Activated CD4-positive, alpha-beta T cell treated with anti-CD3 and anti-CD28 coated beads, Interleukin-2, Interleukin-6, amounts not matched to agents 100 ng/mL and 50 ng/mL, durations not matched to agents 16 hours and 8 hours (primary cell): ENCODE measurements at places on chromosomes 16 and 17.
A peak's percentile ranks its signal among the peaks of the same experiment; 100 is the strongest.

DNA sequence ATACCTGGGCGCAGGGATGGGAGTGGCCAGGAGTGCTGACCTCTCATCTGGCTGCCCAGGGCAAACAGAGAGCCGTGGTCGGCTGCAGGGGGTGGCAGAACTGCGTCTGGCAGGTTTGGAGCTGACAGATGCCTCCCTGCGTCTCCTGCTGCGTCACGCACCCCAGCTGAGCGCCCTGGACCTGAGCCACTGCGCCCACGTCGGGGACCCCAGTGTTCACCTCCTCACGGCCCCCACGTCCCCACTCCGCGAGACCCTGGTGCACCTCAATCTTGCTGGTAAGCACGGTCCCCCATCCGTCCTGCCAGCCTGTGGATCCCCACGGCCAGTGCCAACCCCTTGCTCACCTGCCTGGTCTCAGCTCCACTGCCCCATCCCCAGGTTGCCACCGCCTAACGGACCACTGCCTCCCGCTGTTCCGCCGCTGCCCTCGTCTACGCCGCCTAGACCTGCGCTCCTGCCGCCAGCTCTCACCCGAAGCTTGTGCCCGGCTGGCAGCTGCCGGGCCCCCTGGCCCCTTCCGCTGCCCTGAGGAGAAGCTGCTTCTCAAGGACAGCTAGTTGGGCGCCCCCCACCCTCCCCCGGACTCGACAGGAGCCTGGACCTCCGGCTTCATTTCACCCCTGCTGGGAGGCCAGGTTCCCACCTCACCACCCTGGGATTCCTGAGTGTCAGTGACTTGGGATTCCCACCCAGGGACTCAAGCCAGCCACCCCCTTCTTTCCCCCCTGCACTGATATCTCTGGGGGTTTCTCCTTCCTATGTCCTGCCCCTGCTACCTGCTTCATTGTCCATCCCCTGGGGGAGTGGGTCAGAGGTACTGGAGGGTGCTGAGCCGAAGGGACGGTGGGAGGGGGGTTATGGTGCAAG, 2.0 kb upstream of the ORAI3 start:
- no peak for DNase-seq

GRCh38 chr16:28009586-28010373, 53.7 kb downstream of the GSG1L start:
- DNase-seq: no peak

- no peak for DNase-seq
These were observed 32.9 kb upstream of the USP22 start for GRCh38 chr17:21075739-21076085.

DNA sequence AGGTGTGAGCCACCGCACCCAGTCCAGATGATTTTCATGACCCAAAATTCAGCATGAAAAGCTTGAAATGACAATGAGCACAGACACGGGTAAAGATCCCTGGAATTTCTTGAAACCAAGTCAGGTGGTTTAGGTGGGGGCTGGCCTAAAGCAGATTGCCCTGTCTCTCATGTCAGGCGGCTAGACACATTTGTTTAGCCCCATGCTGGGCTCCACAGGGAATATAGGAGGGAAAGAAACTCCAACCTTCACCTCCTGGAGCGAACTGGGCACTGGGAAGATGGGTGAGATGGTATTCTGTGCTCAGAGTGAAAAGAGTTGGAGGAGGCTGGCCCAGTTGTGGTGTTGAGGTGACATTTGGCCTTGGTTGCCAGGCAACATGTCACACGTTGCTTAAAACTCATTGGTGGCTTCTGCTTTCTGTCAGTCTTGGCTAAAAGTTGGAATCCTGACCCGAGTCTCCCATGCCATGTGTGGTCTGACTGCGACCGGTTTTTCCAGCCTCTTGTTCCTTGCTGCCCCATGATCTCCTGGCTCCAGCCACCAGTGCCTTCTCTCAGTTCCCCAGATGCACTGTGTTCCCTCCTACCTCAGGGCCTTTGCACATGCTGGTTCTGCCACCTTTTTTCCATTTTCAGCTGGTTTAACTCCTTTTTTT, 113.7 kb downstream of the ABCC6 start:
- DNase-seq: no peak

GRCh38 chr17:73541561-73541981, 102.7 kb downstream of the SDK2 start:
- no peak for DNase-seq

- no peak for DNase-seq
These were observed 446 bp upstream of the PSMD11 start for GRCh38 chr17:32443827-32444300.

DNA sequence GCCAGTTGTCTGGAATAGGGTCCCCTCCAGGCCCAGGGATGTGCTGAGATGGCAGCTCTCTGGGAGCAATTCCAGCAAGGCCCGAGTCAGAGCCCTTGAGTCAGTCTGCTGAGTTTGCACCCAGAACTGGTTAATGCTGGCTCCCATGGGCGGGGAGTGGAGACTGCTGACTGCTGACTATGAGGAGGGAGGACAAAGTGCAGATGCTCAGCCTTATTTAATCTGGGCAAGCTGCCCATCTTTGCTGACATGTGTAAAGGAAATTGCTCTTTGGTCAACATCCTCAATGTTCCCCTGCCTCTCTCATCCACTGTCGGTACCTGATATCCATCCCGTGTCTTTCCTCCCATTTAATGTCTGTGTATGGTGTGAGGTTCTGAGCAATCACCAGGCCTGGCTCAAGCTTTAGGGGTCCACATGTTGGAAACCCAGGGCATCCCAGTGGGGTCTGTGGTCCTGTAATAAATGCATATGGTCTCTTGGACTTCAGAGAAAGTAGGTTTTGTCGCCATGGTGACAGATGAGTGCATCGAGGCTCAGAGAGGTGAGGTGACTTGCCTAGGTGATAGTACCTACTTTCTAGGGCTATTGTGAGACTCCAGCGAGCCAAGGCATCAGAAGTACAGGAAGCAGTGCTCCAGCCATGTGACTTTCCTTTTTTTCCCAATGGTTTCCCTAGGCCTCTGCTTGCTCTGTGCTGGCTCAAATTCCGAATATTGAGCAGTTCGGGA, 20.0 kb upstream of the RNF135 start:
- no peak for DNase-seq

DNA sequence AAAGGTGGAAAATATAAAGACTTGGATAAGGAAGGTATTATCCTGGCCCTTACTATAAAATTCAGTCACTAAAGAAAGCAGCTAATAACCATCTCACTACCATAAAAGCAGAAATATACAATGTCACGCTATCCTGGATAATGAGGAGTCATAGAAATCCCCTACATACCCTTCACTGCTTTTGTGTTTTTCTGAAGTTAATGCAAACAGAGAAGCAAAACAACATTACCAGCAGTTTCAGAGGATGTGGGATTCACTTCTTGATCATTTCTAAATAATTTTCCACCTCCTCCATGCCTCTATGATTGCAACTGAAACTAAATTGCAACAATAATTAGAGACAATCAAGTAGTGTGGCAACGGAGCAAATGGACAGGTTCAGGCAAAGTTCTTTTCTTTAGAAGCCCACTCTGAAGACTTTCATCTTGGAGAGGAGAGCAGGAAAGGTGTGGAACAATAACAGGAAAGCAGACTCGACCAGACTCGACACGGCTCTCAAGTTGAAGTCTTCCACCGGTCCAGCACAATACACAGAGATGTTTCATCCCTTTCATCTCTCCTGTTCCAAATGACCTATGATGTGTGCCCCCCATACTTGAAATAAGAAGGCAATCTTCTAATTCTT, 10.2 kb downstream of the CYTH1 start:
- peak; percentile 78 for DNase-seq

DNA sequence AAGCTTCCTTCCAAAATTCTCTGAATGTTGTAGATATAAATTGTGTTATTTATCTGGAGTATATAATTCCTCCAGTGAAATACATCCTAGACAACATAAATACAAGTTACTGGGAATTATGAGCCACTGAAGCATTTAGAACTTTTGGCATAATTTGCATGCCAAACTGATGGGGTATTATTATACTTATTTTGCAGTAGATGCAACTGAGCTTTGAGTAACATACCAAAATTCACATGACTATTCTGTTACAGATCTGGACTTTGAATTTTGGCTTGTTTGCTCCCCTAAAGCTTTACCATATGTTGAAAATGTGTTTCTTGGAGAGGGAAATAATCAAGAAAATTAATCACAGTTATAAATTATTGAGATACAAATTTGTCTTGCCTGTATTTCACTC, 372.5 kb downstream of the CDH11 start:
- no peak for DNase-seq

DNA sequence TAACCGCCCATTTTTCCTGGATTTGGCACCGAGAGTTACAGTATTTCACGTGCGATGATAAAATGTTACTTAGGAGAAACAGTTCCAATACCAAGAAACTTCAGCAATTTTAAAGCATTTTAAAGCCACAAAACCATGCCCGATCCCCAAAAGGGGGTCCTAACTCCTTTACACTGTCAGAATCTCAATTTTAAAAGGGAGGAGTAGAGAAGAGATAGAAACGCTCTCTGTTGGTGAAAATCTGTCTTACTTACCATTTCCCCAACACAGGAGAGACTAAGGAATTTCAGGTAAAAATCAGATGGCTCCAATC, 526 bp upstream of the RNASEK start:
- DNase-seq: no peak

DNA sequence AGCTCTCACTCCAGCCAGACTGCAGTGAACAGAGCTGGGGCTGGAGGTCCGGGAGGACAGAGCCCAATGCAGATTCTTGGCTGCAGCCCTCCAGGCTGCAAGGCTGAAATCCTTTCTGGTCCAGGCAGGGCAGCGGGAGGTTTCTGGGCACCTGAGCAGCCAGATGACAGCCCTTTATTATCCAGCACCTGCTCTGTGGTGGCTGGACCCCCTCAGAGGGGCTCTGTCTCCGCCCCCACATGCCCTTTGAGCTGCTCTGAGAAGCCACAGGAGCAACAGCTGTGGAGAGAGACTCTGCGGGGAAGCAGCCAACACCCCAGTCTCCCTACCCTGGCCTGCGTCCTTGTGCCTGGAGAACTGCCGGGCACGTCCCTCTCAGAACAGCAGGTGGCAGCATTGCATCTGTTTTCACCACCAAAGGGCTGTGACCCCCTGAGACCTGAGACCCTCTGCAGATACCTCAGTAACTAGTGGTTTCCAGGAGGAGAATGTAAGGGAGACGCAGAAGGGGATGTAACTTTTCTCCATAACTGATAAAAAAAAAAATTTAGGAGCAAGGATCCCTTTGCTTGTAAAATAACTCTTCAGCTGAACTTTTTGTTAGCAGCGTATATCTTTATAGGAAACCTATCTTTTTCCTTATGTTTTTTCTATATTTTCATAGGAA, 3.7 kb upstream of the CNP start:
- DNase-seq: peak; percentile 79

GRCh38 chr17:27241346-27241946, 52.5 kb upstream of the WSB1 start:
- DNase-seq: peak; percentile 63

GRCh38 chr17:17252149-17252661, 15.2 kb upstream of the FLCN start:
- DNase-seq: no peak

GRCh38 chr17:8039611-8040168, 831 bp downstream of the ALOX15B start:
- no peak for DNase-seq

DNA sequence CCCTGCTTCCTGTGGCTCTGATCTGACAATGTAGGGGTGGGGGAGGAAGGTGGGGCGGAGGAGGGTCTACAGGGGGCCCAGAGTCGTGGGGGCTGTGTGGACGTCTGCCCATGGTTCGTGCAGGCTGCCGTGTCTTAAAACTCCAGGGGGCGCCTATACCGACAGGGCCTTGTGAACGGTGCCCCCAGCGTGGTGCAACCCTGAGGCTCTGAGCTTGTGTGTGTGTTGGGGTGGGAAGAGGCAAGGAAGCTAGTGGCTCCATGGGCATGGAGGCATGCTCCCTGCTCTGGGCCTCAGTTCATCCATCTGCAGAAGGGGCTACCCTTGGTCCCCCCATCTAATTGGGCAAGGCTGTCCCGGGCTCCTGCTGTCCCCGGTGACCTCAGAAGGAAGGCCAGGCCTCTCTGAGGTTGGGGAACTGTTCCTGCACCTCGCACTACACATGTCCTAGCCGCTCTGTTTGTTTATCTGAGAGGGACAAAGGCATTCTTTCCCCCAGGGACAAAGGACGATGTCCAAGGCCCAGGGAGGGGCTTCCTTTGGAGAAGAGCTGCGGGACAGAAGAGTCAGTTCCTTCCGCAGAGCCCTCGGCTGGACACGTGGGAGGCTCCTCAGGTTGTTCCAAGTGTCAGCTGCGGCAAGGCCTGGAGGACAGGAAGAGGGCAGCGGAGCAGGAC, 13.5 kb downstream of the CA4 start:
- DNase-seq: no peak

DNA sequence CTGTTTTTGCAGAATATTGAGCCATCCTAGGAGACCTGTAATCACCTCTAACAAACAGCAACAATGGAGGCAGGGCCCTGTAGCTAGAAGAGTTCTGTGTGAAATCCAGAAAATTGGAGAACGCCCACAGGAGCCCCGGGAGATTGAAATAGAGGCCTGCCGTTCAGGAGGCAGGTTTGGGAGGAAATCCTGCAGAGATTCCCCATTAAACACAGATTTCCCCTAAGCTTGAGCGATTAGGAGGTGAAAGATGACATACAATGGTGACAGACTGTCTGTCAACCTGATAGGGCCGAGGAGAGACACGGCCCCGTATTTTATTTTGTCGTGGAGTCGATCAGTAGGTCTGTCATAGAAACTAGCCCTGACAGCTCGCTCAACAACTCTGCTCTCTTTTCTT, 18.2 kb downstream of the CDK5RAP3 start:
- DNase-seq: no peak
